ENCODE measurements at places on chromosomes 11 and 22.
A peak's percentile ranks its signal among the peaks of the same experiment; 100 is the strongest.

GRCh38 chr11:108906329-108906728, 241.5 kb downstream of the DDX10 start:
- DNase-seq = no peak

DNA sequence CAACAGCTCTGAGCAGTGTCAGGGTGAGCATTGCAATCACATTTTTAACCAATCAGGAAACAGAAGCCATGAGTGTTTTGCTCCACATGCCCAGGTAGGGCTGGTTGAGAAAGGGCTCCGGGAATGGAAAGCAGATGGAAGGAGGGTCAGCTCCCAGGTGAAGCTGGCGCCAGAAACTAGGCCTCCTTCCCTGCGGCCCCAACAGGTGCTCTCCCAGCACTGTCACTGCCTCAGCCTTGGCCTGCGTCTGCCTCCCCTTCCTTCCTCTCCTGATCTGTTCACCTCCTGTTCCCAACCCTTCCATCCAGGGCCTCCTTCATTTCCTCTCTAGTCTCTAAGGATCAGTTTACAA, 4.6 kb upstream of the VSIG10L2 start:
- no peak for DNase-seq

- no peak for DNase-seq
These were observed 90.5 kb downstream of the BRD1 start for GRCh38 chr22:49737101-49737551.

DNA sequence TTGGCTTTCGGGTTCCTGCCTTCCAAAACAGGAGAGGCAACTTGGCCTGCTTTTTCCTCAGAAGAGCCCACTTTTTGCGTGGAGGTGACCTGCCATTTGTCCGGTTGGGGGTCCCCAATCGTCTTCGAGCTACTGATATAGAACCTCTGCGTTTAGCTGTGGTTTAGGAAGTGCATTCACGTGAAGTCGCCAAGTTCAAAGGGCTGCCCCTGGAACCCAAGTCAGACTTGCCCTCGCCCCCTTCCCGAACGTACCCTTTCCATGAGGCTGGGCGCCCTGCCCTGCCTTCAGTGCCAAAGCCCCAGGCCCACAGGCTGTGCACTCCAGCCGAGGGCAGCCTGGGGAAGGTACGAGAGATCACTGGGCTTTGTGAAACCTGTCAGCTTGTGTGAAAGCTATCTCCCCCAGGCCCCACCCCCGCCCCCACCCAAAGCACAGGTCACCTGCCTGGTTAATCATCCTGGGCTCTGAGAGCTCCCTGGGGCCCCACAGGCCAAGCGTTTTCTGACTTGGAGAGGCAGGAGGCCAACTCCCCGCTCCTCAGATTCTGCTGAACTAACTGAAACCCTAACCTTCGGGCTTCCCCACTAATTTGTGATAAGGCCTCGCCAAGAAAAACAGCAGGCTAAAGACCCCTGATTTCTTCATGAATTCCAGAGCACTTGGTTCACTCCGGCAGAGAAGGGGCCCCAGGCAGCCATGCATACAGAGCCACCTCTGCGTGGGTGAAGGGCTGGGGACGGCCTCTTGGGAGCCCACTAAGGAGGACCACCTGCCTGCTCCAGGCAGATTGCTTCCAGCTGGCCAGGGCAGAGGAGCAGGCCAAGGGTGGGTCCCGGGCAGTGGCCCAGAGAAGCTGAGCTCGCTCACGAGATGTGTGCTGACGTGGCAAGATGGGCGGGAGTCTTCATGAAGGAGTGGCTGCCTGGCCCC, 25.8 kb upstream of the KCNQ1OT1 start:
- DNase-seq = no peak

GRCh38 chr11:86706338-86707131, 34.1 kb upstream of the ME3 start:
- DNase-seq = no peak

DNA sequence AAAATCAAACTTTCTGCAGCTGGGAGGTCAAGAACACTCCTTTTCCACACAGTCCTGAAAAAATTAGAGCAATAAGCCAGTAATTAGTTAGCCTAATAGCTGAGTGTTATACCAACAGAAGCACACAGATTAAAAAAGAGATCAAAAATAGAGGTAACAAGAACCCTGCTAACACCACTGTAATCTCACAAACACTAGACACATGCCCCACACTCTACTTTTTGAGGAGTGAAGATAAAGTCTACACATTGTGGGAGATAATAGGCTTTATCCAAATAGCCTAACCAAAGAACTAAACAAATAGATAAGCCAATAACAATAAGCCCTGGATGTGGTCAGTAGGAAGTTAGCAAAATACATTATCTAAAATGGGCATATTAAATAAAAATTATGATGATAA, 372.7 kb upstream of the ANO5 start:
- no peak for DNase-seq

GRCh38 chr22:37830093-37830842, 7.1 kb downstream of the GALR3 start:
- DNase-seq = no peak

DNA sequence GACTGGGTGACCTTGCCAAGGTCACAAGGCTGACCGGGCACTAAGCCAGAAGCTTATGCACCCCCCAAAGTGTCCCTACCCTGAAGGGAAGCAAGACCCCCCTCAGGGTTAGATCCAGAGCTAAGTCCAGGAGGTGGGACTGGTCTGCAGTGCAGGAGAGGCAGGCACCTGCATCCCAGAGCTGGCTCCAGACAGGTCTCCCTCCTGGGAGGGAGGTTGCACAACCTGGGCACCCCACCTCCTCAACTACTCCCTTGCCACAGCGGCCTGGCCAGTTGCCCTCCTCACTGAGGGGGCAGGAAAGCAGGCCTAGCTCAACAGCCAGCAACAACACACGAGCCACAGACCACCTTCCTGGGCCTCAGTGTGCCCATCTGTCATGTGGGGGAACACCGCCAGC, 75.0 kb upstream of the TCF20 start:
- no peak for DNase-seq

DNA sequence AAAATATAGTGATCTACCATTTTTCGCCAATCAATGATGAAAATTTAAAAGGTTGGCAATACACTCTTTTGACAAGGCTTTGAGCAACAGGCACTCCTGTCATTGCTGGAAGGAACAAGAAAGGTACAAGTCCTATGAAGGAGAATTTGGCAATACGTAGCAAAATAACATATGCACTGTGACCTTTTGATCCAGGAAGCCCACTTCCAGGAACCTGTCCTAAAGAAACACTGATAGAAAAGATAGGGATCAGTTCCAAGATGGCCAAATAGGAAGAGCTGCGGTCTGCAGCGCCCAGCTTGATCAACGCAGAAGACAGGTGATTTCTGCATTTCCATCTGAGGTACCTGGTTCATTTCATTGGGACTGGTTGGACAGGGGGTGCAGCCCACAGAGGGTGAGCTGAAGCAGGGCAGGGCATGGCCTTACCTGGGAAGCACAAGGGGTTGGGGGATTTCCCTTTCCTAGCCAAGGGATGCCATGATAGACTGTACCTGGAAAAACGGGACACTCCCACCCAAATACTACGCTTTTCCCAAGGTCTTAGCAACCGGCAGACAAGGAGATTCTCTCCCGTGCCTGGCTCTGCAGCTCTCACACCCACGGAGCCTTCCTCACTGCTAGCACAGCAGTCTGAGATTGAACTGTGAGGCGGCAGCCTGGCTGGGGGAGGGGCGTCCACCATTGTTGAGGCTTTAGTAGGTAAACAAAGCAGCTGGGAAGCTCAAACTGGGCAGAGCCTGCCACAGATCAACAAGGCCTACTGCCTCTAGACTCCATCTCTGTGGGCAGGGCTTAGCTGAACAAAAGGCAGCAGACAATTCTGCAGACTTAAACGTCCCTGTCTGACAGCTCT, 69.7 kb upstream of the GALNT18 start:
- no peak for DNase-seq

- peak; percentile 95 for DNase-seq
These were observed 9.2 kb upstream of the CBL start for GRCh38 chr11:119196833-119197483.

GRCh38 chr22:50211147-50211546, 10.3 kb downstream of the SELENOO start:
- no peak for DNase-seq
